HT-29 (cell line): ENCODE measurements at places on chromosomes 12 and 14.

GRCh38 chr12:1841586-1842182 is 21.3 kb downstream of the LRTM2 start:
- no peak for DNase-seq

GRCh38 chr12:88035271-88035906 is 6.2 kb upstream of the C12orf50 start:
- peak; percentile 89 for DNase-seq

- DNase-seq, result no peak
Measured at GRCh38 chr12:91630083-91630482, 447.5 kb upstream of the DCN start.

DNA sequence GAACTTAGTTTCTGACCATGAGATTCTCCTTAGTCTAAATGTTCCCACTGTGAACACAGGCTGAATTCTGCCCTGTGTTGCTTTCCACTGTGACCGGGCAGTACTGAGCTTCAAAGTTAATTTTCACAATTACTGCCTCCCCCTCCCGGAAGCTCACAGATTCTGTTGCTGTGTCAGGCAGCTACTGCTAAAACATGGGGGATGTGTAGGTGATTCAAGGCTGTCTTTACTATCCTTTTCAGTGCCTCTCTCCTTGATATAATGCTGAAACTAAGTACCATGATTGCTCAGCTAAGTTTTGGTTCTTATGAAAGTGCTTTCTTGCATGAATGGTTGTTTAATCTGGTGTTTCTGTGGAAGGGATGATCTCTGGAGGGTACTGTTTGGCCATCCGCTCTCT is 428.3 kb upstream of the NOVA1 start:
- DNase-seq, result no peak

GRCh38 chr12:45017916-45018315 is 33.0 kb downstream of the DBX2 start:
- no peak for DNase-seq

DNA sequence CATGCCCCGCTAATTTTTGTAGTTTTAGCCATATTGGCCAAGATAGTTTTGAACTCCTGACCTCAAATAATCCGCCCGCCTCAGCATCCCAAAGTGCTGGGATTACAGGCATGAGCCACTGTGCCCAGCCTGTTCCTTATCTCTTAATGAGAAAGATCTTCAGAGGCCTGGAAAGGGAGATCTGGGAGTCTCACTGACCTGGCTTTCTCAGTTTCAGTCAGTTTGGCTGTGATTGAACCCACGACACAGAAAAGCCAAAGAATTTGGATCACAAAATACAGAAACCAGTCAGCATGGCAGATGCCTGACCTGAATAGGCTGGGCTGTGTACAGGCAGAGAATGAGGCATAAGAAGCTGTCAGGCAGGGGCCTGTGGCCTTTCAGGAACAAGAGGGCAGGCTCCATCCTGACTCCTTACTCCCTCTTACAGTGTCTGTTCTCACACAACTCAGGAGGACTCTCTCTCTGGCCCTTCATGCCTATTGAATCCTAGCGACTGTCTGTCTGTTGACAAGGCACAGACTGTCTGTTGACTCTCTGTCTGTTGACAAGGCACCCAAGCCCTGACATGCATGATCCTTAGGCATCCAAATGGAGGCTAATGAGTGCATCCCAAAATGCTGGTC is 366.5 kb upstream of the CCDC196 start:
- DNase-seq, result no peak

GRCh38 chr12:105220929-105221290 is 15.1 kb downstream of the APPL2 start:
- DNase-seq, result no peak

- DNase-seq, result no peak
Measured at GRCh38 chr12:111283966-111284365, 84.9 kb downstream of the PHETA1 start.

- no peak for DNase-seq
Measured at GRCh38 chr12:45585522-45586230, 143.8 kb upstream of the ARID2 start.
